ENCODE measurements at places on chromosomes 7 and 10. TPM values are rescaled to one million over a fixed set of nuclear protein-coding genes. Genes with fewer than 3 reads are reported as not detected.

Gene PTPN20
- 8.2 TPM for total RNA-seq

Gene PIK3AP1
- 10.1 TPM for total RNA-seq

Gene DNAJC12
- 1.9 TPM for total RNA-seq

Gene CDK13
- 52.7 TPM for total RNA-seq

GRCh38 chr7:12716134-12716681 is 28.8 kb downstream of the ARL4A start:
- DNase-seq = no peak

DNA sequence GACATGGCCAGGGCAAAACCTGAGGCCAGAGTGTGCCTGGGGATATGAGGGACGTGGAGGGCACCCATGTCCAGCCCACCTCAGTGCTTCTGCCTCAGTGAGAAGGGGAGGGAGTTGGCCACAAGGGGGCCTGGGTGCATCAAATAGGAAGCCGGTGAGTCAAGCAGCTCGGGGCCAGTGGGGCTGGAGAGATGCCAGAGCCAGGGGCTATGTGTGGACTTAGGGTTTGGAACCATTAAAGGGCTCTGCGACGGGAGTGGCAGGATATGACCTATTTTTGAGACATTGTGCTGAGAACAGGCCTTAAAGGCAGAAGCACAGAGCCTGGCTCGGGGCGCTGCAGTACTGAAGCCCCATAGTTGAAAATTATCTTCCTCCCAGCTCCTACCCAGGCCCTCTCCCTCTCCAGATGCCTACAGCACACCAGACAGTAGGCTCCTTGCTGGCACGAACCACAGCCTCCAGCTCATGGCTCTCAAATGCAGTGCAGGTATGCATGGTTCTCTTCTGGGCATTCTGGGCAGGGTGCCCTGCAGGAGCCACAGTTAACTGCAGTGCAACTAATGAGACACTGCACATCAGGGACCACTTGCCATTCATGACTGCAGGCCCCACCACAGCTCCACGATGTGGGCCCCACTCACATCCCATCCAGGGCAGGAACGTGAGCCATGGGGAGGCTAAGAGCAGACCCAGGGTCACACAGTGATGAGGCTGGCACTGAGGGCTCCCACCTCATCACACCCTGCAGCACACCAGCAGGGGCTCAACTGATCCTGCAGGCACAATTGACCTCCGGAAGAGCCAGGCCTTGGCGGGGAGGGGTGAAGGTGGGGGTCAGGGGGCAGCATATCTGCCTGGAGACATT is 7.2 kb upstream of the PGAM2 start:
- DNase-seq = peak; percentile 96

Gene LIPK
- total RNA-seq = not detected
